ENCODE measurements at places on chromosomes 1 and 21.

DNA sequence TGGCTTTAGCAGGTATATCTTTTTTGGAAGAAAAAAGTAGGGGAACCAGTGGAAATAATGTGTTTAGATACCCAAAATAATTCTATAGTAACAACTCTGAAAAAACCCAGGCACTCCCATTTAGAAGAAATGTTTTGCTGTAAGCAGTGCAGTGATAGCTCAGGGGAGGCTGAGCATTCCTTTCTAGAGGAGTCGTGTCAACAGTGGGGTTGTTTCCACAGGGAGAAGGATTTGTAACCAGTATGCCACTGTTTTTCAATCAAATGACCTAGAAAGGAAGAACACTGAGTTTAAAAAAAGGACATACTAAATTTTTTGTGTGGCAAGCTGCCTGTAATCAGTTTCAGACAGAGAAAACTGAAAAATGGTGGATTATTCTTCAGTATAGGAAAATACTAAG lies 2.4 kb downstream of the PGD start:
- no peak for DNase-seq

- DNase-seq, result no peak
Observed at GRCh38 chr1:117600325-117600943, 5.4 kb upstream of the TENT5C start.

DNA sequence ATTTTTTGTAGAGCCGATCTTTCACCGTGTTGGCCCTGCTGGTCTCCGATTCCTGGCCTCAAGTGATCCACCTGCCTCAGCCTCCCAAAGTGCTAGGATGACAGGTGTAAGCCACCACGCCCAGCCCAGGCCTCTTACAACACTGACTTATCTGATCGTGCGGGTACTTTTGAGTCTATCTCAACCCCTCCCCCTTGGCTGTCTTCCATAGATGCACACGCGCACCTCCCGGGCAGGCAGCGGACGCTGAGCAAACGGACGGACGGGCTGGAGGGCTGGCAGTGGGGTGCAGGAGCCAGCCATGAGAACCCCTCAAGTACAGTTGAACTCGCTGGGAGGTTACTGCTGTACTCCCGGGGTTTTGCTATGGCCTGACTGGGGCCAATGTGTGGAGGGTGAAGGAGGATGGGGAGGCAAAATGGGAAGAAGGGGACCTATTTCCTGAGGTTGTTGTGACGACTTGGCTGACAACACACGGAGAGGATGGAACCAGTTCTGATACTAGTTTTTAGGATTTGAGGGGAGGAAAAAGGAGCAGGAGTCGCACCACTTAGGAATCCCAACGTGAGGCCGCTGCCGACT lies 959 bp downstream of the CD58 start:
- DNase-seq, result peak; percentile 54

GRCh38 chr1:180948641-180949615 lies 36.2 kb downstream of the KIAA1614 start:
- DNase-seq, result no peak

- no peak for DNase-seq
Observed at GRCh38 chr1:155553349-155553748, 9.3 kb downstream of the ASH1L start.

- DNase-seq, result no peak
Observed at GRCh38 chr1:116152950-116153691, 41.9 kb downstream of the MAB21L3 start.

DNA sequence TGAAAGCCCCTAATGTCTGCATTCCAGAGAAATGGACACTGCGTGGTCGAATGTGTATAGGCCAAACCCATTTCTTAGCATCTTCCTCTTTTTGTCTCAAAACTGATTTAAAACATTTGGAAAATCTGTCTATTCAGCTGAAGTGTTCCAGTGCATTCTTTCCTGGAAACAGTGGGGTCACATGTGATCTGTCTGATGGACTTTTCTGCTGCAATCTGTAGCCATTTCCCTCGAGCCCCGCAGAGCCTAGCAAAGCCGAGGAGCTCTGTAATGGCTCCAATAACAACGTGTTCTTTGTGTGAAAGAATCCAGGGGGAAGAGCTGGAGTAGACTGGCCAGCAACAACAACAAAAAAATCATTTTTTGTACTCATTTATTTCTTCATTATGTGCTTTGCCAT lies 329.3 kb downstream of the BARHL2 start:
- no peak for DNase-seq

DNA sequence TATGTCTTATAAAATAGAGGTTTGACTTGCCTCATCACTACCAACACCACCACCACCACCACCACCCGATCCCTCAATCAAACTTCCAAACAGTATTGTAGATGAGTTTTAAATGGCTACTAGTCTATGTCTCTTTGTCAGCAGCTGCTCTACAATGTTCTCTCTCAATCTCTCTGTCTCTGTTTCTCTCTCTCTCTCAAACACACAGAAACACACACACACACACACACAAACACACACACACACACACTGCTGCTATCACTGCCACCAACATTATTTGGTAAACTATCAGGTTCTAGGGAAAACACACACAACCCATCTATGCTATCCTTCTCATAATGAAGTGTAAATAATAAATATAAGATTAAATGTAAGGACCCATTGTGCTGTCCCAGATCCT lies 2.4 kb downstream of the TNFSF4 start:
- no peak for DNase-seq

DNA sequence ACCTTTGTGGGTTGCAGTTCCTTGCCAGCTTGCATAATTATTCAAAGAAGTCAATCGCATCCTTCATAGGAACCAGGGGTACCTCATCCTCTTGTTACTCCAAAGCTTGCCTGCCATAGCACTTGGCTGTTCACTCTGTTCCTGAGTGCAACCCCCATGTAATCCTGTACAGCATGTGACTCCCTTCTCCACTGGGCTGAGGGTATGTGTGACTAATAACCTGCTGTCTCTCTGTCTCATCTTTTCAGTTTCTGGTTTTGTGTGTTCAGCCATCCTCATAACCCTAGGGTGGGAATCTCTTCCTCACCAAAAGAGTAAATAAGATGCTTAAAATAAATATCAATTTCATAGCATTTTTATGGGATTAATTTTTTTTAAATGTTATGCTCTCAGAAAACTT lies 351.9 kb downstream of the S1PR1 start:
- no peak for DNase-seq

- no peak for DNase-seq
Observed at GRCh38 chr1:99970713-99971255, 988 bp downstream of the SLC35A3 start.

- DNase-seq, result no peak
Observed at GRCh38 chr1:215529111-215529510, 38.0 kb upstream of the KCTD3 start.

DNA sequence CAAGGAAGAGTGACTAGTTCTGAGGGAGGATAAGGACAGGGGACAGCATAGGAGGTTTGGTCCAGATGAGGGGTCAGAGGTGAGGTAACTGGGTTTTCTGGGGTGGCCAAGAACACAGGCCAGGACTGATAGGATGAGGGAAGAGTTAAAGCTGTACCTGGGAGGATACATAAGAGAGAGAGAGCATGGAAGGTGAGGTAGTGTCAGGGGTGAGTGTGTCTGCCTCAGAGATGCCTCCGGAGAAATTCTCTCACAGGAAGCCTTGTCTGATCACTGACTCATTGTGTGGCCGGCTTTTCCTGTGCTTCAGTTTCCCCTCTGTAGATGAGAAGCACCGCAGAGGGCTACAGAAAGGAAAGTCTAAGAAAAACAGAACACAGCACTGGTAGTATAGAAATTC lies 40.2 kb downstream of the FASLG start:
- no peak for DNase-seq

GRCh38 chr21:36849461-36850105 lies 116.9 kb downstream of the HLCS start:
- DNase-seq, result no peak

GRCh38 chr1:10754568-10755329 lies 41.7 kb downstream of the CASZ1 start:
- no peak for DNase-seq

DNA sequence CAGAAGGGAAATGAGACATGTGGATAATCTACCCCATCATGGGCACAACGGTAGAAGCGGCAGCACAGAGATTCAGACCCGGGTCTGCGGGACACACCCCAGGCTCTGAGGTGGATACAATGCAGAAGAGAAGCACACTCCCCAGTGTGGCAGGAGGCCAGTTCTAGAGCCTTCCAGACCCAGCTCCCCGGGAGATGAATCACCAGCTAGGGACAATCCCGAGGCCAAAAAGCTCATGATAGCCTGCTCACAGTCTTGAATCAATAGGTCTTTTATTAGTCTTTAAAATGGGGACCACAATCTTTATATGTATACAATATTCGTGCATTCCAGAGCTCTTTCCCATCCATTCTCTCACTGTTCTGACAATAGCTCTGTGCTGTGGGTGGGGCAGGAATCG lies 57.3 kb upstream of the DIRAS3 start:
- no peak for DNase-seq

DNA sequence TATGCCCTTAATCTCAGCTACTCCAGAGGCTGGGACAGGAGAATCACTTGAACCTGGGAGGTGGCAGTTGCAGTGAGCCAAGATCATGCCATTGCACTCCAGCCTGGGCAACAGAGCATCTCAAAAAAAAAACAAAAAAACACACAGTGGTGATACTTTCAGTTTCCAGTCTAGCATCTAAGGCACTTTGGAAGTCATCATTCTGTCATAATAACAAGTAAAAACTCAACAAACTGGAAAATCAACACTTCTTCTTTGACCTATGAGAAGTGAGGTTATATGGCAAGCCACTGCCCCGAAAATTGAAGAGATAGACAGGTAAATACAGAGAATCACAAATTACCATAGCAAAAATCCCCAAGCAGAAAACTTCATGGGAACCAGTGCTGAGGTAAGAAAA lies 51.9 kb downstream of the IL12RB2 start:
- DNase-seq, result no peak

DNA sequence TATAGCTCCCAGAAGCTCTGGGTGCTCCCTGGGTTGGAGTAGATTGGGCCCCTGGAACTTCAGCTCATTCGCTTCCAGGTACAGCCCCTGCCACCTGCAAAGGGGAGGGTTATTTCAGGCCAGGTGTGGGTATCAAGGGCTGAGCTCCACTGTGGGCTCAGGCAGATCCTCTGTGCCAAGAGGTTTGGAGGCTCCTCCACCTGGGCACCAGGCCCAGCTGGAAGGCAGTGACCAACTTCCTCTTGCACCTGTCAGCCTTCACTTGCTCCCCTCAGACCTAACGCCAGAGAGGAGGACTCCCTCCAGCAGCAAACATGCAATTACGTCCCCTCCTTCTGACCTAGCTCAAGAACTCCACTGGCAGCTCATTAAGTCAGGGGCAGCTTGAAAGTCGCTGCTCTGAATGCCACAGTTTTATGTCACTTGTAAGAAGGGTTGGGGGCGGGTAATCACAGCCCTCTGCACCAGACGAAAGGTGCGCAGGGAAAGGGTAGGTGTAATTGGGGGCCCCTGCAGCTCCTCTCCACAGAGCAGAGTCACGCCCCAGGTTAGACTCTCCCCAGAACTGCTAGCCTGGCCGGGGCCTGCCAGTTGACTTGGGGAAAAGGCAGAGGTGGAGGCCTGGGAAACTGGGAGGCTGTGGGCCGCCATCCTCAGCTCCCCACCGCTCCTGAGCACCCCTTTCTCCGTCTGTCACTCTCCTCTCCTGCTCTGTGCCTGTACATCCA lies 125.0 kb upstream of the TMPRSS2 start:
- no peak for DNase-seq

DNA sequence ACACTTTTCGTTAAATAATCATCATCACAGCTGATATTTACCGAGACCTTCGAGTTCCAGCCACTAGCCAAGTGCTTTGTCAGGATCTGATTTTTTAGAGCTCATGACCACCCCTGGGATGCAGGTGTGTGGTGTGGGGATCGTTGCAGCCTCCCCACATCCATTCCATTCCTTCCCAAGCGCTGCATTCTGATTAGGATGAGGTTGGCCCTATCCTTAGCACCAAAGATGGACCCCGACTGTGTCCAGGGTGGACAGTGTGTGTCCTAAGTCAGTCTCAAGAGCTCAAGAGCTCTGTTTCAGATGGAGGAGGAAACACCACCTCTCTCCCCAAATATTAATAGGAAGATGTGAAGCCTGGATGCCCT lies 74.1 kb downstream of the PSMG1 start:
- DNase-seq, result no peak

DNA sequence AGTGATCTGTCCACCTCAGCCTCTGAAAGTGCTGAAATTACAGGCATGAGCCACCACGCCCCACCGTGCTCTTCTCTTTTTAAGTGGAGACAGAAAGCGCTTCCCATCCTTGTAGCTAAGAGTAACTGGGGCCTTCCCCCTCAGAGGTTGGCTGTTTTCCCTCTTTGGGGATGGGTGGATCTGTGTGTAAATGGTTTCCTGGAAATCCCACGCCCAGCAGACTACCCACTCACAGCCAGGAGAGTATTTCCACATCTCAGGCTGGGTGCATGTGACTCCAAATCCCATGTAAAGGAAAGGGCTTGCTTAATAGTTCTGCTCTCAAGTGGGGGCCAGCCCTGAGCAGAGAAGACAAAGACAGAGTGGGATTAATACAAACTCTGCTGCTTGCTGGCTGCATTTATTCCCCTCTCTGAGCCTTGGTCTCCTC lies 19.6 kb upstream of the TCEA3 start:
- DNase-seq, result peak; percentile 56

GRCh38 chr1:75719810-75720209 lies 4.7 kb upstream of the ACADM start:
- no peak for DNase-seq

DNA sequence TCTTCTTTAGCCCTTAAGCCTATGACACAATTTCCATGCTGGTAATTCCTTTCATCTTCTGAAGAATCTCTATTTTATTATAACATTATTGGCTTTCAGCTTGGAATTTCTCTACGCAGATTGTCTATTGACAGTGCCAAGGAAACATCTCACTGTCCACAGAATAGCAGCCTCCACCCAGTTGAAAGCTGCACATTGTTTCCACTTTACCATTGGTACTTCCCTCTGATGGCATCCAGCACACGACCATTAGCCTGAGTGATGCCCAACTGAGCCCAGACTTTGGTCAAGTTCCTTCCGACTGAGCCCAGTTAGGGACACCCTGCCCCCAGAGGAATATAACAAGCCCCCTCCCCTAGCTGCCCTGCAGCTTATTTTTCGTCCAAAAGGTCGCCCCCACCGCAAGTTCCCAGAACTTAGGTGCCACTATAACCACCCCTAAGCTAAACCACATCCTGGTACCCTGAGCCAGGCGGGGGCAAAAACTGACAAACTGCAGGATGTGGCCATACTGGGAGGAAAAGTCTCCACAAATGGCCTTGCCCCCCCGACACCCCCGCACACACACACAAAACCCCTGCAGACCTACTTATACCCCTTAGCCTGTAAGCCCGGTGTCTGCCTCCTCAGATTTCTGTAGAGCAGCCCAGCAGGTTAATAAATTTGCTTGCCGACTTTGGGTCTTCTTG lies 13.2 kb downstream of the GBP5 start:
- DNase-seq, result no peak

DNA sequence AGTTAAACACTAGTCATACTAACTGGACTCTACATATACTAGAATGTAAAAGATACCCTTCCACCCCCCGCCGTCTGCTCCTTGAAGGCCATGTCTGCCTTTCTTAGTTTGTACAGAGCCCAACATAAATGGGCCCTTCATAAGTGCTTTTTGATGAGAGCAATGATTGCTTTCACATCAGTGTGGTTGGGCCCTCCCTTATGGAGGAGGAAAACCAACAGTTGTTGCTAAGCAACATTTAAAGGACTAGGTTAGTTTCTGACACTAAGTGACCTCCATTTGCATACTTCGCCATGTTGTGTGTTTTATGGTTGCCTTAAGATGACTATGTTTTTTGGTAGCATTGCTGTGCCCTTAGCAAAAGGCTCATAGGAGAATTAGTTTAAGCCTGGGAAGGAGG lies 182.0 kb upstream of the SGIP1 start:
- no peak for DNase-seq

- DNase-seq, result peak; percentile 51
Observed at GRCh38 chr1:38613996-38614395, 245.6 kb downstream of the RRAGC start.

GRCh38 chr1:204127597-204128242 lies 24.1 kb downstream of the ETNK2 start:
- DNase-seq, result no peak
